Activated T-cell treated with anti-CD3 and anti-CD28 coated beads, Interleukin-2, amount 50 U/mL, for 24 hours (primary cell): ENCODE measurements at places on chromosomes 1 and 21.

DNA sequence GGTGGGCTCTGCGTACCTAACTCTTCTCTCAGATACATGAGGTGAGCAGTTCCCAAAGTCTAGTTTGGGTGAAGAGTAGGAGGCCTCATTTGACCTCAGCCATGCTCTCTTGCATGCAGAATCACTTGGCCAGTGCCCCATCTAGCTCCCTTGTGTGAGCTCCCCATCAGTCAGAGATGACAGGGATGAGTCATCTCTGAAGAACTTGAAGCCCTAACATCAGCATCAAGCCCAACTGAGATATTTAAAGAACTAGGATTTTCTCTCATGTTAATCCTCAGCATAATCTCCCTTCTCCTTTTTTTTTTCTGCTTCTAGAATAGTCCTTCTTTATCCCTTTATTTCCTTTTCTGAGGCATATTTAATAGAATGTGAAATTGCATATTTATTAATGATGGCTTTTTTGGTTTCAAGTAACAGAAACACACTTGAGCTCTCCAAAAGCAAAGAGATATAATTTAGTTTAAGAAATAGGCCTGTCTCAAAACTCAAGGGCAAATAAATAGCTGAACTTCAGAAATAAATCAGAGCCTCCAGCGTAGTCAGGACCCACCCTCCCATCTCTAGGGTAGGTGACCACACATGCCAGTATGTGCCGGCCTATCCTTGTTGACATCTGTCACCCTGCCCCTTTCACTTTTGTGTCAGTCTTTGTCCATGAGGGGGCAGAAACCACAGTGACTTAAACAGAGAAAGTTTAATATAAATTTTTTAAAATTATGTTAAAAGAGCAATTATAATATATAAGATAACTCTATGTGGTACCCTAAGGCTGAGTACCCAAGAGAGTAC is 112.3 kb downstream of the TSEN15 start:
- no peak for DNase-seq

DNA sequence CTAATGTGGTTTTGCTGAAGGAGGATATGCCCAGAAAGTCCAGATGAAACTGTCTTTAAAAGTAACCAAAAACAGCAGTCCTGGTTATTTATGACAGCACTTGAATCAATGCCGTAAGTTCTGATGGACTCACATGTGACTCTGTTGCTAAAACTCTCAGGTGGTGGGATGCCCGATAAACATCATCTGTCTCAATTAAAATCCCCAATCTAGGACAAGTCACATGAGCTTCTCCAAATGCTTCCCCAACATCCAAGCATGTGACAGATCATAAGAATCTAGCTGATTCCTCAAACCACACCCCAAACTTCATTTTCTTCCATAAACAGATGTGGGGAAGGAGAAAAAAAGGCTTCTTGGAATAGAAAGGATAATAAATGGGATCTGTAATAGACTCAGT is 786 bp upstream of the CTSK start:
- DNase-seq = no peak

- DNase-seq = no peak
Measured at GRCh38 chr1:116291024-116291423, 82.0 kb upstream of the ATP1A1 start.

DNA sequence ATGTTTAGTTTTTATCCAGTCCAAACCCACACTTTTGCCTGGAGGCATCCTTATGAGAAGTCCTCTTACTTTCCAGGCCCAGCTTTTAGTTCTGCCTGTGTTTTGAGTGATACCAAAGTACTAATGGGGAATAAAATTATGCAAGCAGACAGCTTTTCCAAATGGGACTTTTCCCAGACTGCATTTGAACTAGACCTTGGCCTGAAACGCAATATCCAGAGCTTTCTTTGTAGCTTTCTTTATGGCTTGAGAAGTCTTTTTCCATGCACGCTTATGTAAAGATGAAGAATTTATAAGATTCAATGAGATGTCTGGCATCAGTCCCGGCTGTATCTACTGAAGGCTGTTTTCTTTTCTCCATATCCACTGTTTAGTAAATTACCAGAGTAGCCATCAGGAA is 236.6 kb upstream of the RAB4A start:
- DNase-seq = no peak

- DNase-seq = no peak
Measured at GRCh38 chr1:7068552-7068951, 283.3 kb downstream of the CAMTA1 start.

- no peak for DNase-seq
Measured at GRCh38 chr1:245528258-245528635, 373.5 kb downstream of the KIF26B start.

- no peak for DNase-seq
Measured at GRCh38 chr1:209704584-209704983, at the start of gene HSD11B1. Gene HSD11B1, plus strand, starts transcription at chr1:209704846. Its CDS starts 97 bp downstream, at chr1:209704943.

DNA sequence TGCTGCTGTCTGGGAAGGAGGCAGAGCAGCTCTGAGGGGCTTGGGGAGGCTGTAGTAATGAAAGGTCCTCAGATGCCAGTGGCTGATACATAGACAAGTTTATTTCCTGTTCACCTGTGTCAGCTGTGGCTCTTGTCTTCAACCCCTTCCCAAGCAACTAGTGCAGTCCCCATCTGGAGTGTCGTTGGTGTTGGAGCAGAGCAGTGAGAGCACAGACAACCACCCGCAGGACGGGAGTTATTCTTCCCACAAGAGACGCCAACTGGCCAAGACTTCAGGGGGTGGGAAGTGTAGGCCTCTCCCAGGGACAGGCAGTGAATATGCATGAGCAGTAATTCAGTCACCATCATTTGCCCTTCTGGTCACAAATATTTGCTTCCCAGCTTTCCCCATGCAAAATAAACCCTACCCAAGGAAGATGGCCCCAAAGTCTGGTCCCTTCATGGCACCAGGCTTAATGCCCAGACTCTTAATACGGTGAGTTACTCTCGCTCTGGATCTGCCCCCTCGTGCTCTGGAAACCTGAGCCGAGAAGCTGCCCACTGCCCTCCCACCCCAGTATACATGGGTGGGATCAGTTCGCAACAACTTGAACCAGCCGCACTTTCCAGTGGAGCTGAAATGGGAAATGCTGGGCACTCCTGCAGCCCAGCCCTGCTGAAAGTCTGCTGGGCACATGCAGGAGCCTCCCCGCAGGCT is 153.5 kb upstream of the COL6A1 start:
- peak; percentile 26 for DNase-seq

DNA sequence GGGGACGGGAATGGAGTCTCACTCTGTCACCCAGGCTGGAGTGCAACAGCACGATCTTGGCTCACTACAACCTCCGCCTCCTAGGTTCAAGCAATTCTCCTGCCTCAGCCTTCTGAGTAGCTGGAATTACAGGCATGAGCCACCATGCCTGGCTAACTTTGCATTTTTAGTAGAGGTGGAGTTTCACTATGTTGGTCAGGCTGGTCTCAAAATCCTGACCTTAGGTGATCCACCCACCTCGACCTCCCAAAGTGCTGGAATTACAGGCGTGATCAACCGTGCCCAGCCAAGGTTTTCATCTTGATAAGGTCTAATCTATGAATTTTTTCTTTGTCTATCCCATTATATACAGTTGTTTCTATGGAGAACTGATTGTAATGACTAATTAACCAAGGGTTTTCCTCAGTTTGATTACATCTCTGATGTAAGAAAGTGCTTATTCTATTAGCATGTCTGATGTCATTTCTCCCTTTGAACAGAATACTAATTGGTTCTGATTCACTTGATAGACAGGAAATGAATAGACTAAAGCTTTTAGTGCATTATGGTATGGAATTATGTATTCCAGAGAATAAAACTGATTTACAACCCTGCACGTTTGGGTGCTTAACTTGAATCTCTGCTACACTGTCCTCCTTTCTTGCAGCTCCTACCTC is 11.9 kb downstream of the PACC1 start:
- DNase-seq = no peak

DNA sequence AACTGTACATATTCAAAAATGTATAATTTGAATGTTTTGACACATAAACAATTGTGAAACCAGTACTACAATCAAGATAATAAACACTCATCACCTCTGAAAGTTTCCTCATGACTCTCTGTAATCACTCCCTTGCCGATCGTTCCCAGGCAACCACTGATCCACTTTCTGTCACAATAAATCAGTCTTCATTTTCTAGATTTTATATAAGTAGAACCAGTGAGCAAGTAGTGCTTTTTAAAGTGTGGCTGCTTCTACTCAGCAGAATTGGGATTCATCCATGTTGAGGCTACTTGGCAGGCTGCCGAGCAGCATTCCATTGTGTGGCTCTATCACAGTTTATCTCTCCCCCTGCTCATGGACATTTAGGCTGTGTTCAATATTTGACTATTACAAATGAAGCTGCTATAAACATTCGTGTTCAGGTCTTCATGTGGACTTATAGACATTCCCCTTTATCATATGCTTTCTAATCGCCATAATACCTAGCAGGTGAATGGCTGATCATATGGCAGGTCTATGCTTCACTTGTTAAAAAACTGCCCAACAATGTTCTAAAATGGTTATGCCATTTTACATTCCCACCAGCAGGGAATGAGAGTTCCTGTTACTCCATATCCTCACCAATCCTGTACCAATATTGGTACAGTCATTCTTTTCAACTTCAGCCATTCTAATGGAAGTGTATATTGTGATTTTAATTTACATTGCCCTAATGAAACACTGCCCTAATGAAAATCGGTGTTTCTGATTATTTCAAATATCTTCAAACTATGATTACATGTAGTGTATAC is 20.5 kb downstream of the TEX38 start:
- DNase-seq = no peak

- no peak for DNase-seq
Measured at GRCh38 chr1:222923506-222923905, 108.7 kb downstream of the DISP1 start.

DNA sequence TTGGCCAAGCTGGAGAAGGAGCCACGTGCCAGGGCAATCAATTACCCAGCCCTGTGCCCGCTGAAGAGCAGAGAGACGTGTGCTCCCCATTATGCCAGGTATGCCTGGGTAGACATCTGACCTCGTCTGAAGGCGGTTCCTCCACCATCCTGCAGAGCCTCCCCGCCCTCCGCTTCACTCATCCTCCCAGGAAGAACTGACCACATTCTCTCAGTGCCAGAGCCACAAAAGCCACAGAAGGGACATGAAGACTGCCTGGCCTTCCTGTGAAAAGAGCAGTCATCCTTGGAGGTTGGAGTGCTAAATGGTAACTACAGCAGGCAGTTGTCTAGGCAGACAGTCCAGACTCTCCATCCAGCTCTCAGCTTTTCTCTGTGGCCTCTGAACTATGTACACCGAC is 12.0 kb downstream of the SYT2 start:
- DNase-seq = no peak
